ENCODE measurements at places on chromosomes 4 and X.

DNA sequence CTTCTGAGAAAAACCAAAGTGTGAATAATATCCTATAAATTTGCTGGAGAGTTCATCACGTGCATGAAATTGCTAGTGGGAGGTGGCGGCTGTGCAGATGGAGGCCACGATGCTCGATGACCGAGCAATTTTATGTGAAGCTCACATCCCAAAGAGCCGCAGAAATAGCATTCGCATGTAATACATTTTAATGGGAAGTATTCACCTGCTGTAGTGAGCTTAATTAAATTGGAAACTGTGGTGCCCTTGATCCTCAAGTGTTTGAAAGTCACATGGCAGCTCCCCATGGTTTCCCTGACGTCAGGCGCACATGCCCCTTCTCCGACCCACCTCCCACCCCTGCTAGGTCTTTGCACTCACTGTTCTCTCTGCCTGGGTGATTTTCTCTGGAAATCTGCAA is 136.8 kb downstream of the STK32B start:
- no peak for DNase-seq

DNA sequence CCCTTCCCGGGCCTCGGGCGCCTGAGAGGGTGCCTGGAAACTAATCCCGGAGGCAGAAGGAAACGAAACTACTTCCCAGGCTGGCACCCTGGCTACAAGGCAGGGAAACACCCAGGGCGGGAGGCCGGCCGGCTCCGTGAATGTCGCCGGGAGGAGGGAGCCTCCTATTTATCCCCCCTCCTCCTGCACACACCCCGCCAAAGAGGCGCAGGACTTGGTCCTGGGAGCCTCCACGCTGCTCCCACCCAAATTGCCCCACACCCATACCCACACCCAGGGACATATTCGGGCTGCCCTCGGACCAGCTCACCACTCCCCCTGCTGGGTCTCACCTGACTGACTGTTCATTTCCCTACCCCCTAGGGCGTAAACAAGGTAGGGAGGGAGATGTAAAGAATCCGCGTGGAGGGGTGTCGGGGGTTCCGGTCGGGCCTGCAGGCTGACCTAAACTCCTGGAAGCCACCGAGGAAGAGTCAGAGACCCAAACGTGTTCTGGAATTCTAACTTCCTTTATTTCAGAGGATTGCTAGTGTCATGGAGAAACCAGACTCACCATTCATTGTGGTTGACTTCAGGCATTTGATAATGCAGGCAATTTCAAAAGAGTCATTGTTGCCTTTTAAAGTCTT is at the start of gene BTC:
TSS of gene BTC (minus strand) at position 142 of the 629 bp plus-strand sequence. CDS start 198 bp downstream, outside the sequence.
- DNase-seq: no peak

DNA sequence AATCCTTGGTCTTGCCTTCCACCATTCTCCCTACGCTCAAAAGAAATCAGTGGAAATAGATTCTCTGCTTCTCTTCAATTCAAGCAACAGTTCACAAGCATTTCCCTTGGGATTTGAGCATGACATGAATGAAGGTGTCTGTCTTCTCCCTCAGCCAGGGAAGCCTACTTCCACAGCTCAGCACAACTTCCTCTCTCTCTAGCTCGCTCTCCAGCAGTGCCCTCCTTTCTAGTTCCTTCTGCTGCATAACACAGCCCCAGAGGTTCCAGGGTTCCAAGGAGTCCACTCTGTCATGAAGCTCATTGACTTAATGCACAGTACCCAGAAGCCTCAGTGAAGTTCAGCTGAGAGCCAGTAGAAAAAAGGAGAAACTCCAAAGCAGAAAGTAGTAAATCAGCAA is 81.3 kb downstream of the PLS3 start:
- no peak for DNase-seq

DNA sequence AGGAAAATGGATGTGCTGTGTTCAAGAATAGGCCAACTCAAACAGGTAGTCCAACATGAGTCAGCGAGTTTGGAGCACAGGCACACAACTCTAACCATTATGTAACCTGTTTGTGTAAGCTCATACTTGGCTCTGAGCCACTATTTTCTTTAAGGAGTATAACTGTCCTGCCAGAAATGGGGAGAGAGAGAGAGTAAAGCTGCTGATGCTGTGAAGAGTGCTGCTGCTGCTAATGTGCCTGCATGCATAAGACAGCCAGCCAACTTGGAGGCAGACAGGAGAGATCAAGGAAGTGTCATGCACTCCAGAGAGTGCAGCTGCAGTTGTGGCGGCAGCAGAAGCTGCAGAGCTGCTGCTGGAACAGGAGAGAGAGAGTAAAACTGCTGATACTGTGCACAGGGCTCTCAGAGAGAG is 11.7 kb upstream of the STATH start:
- peak; percentile 30 for DNase-seq

GRCh38 chr4:10459305-10459704 is 2.1 kb upstream of the ZNF518B start:
- no peak for DNase-seq

- no peak for DNase-seq
Measured at GRCh38 chr4:23234018-23234417, 541.3 kb downstream of the GBA3 start.

GRCh38 chrX:69025802-69026301 is 139.4 kb downstream of the PJA1 start:
- peak; percentile 32 for DNase-seq

GRCh38 chr4:120025516-120025915 is 41.1 kb downstream of the MAD2L1 start:
- no peak for DNase-seq

Measured in brain microvascular endothelial cell (primary cell).